Stimulated activated CD8-positive, alpha-beta memory T cell treated with anti-CD3 and anti-CD28 coated beads, Interleukin-15, amount 100 ng/mL, for 4 hours (primary cell): ENCODE measurements at places on chromosomes 1 and 21.

DNA sequence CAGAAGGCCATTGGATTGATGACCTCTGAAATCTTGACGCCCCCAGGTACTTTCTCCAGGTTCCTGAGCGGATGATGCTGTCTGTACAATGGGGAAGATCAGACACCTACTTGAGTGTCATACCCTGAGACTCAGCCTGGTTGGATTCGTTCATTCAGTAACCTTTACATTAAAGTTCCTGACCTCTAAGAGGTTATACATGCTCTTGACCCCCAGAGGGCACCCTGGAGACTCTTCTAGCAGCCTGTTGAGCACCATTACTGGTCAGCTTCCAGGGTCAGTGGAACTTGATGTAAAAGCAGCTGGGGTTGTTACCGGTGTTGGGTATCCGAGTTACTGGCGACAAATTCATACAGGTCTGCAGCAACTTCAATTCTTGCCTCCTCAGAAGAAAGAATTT is 114.3 kb upstream of the ZNF678 start:
- DNase-seq = no peak

- DNase-seq = no peak
These were observed 114.5 kb downstream of the LRRC40 start for GRCh38 chr1:70090875-70091274.

DNA sequence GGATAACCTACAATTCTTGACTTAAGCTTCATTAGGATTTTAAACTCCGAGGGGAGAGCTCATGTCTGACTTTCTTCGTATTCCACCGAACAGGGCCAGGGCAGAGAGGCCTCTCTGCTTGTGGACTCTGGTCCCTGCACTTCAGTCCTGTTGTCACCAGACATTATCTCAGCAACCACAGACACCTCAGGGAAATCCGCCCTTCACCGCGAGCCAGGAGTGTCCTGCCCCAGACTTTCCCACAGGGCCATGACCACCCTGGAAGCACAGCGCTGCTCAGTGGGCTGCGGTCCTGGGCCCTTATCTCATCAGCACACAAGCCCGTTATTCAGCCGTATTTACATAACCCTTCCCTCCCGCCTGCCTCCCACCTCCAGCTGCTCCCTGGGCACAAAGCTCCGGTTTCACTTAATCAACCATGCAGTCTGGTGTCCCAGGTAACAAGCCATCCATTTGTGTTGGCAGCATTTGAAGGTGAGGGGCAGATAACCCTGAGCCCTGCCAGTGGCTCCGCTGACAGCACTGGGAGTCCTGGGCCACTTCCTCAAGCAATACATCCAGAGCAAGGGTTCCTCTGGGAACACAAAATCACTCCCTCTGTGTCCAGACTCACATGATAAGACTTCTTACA is 122.8 kb upstream of the RAB4A start:
- DNase-seq = no peak

GRCh38 chr21:23524685-23525084 is 2082.6 kb downstream of the MRPL39 start:
- DNase-seq = no peak

DNA sequence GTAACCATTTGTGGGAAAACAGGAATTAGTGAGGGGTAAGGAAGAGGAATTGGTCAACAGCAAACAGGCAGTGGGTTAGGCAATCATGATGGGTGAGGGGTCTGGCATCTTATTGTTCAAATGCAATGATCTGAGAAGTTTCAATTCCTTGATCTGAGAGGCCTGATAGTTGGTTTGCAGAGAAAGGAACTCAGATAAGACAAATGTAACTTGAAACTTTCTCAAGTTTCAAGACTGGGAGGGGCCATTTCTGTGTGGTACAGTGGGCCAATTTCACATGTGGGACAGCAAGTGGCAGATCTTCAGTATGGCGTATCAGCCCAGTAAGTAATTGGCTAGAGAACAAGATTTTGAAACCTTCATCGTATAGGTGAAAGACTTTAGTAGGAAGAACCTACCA is 102.5 kb downstream of the XPR1 start:
- DNase-seq = no peak

DNA sequence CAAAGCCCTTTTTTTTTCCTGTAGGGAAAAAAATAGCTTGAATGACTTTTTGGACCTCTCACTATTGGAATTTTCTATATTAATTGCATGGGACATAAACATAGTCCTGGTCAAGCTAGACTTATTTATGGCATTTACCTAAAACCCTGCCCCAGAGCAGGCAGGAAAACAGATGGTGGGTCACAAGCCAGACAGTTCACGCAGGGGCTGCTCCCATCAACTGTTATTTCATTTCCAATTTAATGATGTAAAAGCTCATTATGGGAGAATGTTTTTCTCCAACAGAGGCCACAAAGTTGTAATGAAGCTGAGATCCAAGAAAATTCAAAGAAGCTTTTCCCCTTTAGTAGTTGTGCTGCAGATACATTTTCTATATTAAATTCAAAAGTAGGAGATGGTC is 99.2 kb downstream of the SGIP1 start:
- no peak for DNase-seq

DNA sequence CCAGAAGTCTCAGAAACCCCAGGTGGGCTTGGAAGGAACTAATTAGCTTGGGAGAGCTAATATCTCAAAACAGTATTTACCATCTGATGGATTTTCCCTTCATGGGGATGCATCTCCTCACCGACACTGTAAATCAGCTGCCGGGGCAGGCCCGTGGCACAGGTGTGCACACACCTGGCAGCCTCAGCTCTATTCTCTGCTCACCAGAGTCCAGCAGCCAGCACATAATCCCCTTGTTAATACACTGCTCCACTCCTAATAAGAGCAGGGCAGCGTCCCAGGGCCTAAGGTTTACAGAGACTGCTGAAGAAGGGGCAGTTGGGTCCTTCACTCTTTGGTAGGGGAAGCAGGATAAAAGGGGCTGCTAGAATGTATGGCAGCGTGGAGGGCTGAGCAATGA is 200.0 kb downstream of the TOMM20 start:
- DNase-seq = no peak

GRCh38 chr1:64062529-64062928 is 140.9 kb upstream of the UBE2U start:
- no peak for DNase-seq

GRCh38 chr1:206727981-206728696 is 42.4 kb upstream of the IL19 start:
- DNase-seq = no peak

DNA sequence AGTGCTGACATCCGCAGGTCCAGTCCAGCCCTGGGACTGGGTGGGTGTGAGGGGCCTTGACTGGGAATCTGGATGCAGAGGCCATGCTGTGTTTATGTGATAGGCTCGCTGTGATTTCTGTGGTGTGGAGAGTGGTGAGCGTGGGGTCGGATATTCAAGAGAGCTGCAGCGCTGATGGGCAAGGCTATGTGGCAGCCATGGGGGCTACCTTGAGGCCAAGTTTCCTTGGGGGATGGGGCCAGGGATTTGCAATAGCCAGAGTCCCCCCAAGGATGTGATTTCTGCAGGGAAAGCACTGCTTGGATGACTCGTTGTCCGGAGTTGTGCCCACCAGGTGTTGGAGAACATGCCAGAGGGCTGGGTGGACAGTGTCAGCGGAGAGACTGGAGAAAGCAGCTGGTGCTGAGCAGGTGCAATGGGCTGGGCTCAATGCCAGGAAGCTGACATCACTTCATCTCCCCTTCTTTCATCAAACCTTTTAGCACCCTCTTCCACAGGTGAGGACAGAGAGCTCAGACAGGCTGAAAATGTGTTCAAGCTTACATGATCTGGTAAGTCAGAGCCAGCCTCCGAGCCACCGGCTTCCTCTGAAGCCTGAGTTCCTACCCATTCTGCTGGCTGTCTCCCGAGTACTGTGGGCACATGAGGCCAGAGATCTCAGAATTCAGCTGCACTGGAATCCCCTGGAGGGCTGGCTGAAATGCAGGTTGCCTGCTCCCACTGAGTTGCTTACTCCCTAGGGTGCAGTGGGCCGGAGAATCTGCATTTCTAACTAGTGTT is 132.9 kb downstream of the RHOU start:
- DNase-seq = no peak

- DNase-seq = no peak
These were observed 14.6 kb downstream of the BLACAT1 start for GRCh38 chr1:205441318-205441633.

- DNase-seq = no peak
These were observed 118.2 kb downstream of the MAGI3 start for GRCh38 chr1:113508364-113509164.

- DNase-seq = no peak
These were observed 8.6 kb downstream of the FMOD start for GRCh38 chr1:203342192-203342940.

- no peak for DNase-seq
These were observed 34.1 kb upstream of the SCCPDH start for GRCh38 chr1:246690100-246690499.

DNA sequence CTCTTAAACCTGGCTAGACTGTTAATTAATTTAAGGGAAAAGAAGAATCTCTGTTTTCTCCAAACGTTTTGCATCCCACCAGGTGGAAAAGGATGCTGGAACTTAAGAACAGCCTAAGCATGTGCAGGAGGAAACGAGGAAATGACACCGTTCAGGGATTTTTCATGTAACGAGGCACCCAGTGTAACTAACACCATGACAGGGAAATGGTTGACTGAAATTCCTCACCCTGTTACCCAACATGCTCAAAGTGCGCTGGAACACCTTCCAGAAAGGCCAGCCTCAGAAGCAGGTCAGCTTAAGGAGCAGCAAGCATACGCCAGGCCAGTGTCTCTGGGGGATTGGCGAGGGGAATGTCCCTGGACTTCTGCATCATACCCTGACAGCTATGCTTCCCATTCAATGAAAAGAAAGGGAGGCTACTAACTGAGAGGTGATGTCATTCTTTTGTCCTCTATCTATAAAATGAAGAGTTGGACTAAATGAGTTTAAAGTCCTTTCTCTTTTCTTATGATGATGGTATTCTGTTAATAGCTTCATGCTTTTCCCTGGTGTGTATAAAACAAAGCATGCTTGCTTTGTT is 21.6 kb downstream of the TNN start:
- DNase-seq = no peak

DNA sequence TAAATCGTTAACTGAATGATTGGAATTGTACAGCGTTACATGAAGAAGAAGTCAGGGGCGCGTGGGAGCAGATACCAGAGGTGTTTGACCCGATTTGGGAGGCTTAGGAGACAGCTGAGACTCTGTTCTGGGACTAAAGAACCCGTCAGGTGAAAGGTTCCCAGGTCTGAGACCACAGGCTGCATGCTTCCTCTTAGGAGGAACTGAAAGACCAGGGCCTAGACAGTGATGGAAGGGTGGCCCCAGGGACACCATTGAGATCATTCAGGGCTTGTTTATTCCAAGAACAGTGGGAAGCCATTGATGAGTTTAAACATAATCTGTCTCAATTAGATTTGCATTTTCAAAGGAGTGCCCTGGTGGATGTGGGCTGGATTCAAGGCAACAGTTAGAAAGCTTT is 904 bp downstream of the KLF17 start:
- no peak for DNase-seq

DNA sequence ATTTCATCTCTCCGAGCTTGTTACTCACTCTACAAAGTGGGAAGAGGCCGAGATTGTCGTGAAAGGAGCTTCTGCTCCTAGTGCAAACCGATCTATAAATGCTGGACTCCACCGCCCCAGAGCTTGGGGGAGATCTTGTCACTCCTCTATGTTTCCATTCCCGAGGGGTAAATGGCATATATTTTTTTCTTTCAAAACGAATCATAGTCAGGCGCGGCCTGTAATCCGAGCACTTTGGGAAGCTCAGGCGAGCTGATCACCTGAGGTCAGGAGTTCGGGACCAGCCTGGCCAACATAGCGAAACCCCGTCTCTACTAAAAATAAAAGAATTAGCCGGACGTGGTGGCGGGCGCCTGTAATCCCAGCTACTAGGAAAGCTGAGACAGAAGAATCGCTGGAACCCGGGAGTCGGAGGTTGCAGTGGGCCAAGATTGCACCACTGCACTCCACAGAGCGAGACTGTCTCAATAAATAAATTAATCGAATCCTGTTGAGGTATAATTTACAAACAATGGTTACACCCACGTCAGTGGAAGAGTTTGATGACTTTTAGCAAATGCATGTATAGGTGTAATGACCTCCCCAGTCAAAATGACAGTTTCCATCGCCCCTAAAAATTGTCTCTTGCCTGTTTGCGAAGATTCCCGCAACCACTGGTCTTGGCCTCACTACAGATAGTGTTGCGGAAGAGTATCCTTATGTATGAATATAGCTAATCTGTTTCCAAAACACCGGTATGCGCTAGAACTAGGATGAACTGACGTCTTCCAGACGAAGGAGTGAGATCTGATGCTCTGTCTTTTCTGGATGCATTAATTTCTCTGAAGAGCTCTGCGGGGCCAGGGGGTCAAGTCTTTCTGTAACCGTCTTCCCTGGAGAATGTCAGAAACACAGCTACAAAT is 840 bp upstream of the HEATR1 start:
- no peak for DNase-seq

DNA sequence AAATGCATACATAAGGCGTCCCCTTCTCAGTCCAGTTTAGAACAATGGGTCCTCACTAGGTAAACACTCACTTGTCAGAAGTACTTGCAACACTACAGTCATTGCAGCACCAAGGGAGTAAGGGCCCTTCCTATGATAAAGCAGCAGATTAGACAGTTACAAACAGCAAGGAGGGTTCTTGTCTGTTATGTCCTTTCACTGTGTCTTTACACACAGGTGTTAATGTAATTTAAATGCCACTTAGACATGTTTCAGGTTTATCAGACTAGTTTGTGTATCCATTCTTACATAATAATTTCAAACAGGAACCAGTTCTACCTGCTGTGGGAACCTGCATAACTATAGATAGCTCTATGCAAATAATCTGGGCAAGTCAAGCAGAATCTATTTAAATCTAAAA is 105.6 kb upstream of the USH2A start:
- no peak for DNase-seq

- DNase-seq = no peak
These were observed 939 bp upstream of the MFAP2 start for GRCh38 chr1:16981269-16981849.

DNA sequence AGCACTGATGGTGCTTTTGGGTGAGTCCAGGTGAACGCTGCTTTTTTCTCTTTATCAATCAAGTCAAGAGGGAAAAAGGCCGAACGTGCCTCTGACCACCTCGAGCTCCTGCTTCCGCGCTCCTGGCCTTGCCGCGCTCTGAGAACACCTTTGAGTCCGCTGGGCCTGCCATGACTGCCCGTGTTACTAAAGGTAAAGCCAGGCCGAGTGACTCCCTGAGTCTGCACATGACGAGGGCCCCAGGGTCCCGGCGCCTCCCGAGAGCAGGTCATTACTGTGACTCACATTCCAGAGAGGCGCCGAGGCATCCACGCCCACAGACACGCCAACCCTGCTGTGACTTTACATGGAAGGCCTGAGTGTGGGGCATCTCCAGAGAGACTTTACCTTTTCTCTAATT is 11.1 kb downstream of the POFUT2 start:
- DNase-seq = no peak

GRCh38 chr1:10961300-10961833 is 51.1 kb upstream of the TARDBP start:
- no peak for DNase-seq

GRCh38 chr1:184494929-184495328 is 108.1 kb downstream of the C1orf21 start:
- DNase-seq = no peak
